ENCODE measurements at places on chromosomes 2 and 18.

DNA sequence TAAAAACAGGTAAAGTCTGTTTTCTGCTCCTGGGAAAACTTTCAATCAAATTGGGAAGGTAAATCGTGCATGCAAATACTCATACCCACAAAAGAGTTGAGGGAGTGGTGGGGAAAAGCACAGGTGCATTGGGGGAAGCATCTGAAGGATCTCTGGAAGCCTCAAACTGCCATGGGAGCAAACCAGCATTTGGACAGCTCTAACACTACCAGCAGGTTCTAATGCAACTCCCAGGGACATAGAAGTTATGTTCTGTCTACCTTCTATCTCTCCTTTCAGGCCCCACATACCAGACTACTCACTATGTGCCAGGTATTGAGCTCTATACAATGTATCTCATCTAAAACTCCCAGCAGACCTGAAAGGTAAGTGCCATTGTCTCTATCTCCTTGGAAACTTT lies 933.7 kb downstream of the NRXN1 start:
- DNase-seq: no peak

- peak; percentile 55 for DNase-seq
Measured at GRCh38 chr2:168247341-168248261, at the start of gene STK39. TSS of gene STK39 (minus strand) at chr2:168247595. CDS start at chr2:168247435, 160 bp downstream.

DNA sequence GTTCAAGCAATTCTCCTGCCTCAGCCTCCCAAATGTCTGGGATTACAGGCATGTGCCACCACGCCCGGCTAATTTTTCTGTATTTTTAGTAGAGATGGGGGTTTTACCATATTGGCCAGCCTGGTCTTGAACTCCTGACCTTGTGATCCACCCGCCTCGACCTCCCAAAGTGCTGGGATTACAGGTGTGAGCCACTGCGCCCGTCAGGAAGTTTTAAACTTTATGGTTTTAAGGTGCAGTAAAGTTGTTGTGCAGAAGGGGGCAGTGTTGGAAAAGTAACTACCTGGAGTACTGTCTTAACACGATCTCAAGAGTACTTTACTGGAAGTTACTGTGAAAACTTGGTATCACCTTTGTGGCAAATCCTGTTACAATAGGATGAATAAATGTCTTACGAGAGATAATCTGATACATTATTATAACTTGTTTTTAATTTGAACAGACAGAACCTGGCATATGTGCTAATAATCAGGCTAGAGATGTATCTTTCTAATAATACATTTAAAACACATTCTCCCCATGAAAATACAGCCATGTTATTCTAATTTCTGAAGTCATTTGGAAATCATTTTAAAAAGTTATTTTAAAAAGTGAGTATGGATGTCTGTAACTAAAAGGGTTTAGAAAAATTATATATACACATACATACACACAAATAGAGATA lies 10.8 kb downstream of the SPDYA start:
- DNase-seq: peak; percentile 2

DNA sequence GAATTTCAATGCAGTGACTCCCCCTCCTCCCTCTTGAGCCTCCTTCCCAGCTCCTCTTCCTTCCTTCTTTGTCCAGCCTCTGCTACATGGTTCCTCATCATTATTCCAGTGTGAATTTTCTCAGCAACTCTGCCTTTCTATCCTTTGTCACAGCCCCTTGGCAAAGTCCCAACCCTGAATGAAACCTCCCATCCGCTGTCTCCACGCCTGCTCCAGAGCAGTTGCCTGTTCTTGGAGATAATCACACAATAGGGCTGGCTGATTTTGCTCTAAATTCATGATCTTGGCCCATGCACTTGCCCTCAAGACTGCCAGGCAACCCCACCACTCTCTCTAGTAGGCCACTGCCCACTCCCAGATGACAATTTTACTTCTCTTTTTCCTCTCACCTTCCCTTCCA lies 61.4 kb downstream of the BCL2L11 start:
- no peak for DNase-seq

- no peak for DNase-seq
Measured at GRCh38 chr2:20214566-20215182, 10.3 kb downstream of the SDC1 start.

DNA sequence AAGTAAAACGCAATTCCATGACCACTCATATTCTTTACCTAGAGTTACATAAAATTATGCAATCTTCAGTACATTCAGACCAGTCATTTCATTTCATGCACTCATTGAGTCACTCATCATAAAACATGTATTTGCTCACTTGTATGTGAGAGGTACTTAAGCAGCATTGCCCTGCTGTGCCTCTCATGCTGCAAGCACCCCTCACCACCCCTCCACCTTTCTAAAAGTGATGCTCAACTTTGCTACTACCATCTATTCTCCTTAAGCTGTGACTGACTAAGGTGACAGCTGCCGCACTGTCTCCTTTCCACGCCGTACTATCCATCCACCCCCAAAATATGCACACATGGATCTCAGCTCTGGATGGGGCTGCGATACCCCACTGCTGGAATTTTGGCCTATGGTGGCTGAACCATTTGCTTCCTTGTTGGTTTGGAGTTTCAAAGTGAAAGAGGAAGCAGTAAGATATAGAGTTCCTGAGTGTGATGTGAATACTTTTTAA lies 7.2 kb downstream of the ARHGAP25 start:
- no peak for DNase-seq

GRCh38 chr2:234292205-234292961 lies 204.5 kb downstream of the ARL4C start:
- no peak for DNase-seq

- no peak for DNase-seq
Measured at GRCh38 chr2:198347349-198347748, 543.0 kb downstream of the PLCL1 start.

- no peak for DNase-seq
Measured at GRCh38 chr18:48949606-48950535, 894 bp downstream of the SMAD7 start.

- no peak for DNase-seq
Measured at GRCh38 chr2:119523952-119524694, at the start of gene SCTR. TSS of gene SCTR (minus strand) at chr2:119524483. CDS start at chr2:119524226, 257 bp downstream.

DNA sequence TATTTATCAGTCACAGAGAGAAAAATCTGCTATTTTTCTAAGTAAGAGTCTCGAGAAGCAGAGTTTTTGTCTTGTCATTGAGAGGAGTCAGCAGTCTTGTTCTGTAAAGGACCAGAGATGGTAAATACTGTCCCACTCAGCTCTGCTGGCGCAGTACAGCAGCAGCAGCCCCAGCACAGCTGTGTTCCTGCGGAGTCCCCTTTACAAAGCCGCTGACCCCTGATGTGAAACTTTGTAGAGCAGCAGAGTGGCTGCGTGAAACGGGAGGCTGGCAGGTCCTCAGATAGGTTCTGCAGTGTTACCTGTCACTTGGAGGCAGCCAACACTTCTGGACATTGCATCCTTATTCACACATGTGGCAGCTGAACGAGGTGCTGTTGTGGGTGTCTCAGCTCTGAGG lies 45.2 kb downstream of the TMEM185B start:
- no peak for DNase-seq

- DNase-seq: no peak
Measured at GRCh38 chr2:29718076-29718686, 203.2 kb downstream of the ALK start.

DNA sequence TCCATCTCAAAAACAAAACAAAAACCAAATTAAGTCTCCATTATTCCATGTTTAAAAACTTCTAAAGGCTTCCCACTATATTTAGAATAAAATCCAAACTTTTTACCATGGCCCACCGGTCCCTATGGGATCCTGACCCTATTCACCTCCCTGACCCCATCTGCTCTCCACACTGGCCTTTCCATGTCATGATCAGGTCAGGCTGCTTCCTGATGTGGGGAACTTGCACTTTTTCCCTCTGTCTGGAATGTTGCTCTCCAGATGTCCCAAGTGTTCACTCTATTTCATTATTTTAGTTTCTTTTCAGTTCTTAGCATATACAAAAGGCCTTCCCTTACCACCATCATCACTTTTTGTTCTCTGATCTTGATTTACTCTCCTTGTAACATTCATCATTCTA lies 7.5 kb upstream of the MTA3 start:
- DNase-seq: no peak

DNA sequence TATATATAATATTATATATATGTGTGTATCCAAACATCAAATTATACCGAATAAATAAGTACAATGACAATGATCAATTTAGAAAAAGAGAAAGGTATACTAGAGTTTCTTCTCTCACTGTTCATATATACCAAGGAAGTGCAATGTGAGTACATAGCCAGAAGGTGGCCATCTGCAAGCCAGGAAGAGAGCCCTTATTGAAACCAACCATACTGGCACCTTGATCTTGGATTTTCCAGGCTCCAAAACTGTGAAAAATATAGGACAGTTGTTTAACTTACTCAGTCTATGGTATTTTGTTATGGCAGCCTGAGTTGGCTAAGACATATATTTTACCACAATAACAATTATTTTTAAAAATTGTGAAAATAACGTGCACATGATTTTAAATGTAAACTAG lies 1490.2 kb upstream of the SLC39A10 start:
- no peak for DNase-seq

DNA sequence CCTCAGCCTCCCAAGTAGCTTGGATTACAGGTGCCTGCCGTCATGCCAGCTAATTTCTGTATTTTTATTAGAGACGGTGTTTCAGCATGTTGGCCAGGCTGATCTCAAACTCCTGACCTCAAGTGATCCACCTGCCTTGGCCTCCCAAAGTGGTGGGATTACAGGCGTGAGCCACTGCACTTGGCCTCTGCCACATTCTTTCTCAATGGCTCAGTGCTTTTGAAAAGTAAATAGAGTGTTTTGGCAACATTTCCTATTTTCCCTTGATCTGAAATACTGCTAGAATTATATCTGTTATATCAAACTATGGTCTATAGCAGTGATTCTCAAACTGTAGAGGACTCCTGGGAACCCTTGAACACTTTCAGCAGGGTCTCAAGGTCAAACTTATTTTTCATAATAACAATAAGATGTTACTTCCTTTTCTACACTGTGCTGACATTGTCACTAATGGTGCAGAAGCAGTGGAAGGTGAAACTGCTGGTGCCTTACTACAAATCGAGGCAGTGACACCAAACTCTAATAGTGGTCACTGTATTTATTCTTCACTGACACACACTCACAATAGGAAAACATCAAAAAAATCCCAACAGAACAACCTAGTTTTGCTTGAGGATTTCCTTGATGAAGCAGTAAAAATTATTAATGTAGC lies 10.6 kb downstream of the DAW1 start:
- DNase-seq: no peak

GRCh38 chr2:11177871-11178690 lies 22.8 kb downstream of the SLC66A3 start:
- DNase-seq: peak; percentile 5

DNA sequence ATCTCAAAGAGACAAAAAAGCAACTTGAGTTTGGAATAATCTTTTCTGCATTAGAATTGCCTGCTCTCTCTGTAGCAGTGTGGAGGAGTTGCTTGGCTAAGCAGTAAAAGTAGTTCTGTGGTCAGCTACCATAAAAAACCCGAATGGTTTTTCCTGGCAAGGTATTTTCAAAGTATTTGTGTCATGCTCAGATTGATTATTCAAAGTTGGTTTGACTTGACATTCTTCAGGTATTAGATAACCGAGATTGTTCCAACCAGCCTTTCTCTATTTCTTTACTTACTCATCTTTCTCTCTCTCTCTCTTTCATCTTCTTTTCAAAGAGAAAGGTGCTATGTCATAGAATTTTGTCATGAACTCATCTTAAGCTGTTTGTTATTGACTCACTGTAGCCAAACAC lies 404.9 kb downstream of the CPS1 start:
- no peak for DNase-seq

DNA sequence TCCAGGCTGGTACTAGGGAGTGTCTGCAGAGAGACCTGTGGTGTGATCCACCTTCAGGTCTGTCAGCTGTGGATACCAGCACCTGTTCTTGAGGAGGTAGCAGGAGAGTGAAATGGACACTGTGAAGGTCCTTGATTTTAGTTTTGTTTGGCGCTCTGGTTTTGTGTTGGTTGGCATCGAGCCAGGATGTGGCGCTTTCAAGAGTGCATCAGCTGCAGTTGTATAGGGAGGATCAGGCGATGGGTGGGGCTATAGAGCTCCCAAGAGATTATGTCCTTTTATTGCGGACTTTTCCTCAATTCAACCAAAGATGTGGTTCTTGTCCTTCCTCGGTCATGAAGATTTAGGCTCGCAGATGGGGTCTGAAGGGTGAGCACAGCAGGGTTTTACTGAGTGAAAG lies 37.5 kb downstream of the SLC39A10 start:
- DNase-seq: no peak

GRCh38 chr2:130949954-130950353 lies 113.2 kb downstream of the ARHGEF4 start:
- no peak for DNase-seq

GRCh38 chr18:36769172-36769571 lies 59.6 kb downstream of the TPGS2 start:
- DNase-seq: no peak

GRCh38 chr2:230160112-230160660 lies 59.6 kb downstream of the SP110 start:
- no peak for DNase-seq

GRCh38 chr2:80852079-80852807 lies 547.7 kb upstream of the LRRTM1 start:
- DNase-seq: no peak

GRCh38 chr18:79564441-79564840 lies 115.2 kb upstream of the CTDP1 start:
- DNase-seq: no peak

DNA sequence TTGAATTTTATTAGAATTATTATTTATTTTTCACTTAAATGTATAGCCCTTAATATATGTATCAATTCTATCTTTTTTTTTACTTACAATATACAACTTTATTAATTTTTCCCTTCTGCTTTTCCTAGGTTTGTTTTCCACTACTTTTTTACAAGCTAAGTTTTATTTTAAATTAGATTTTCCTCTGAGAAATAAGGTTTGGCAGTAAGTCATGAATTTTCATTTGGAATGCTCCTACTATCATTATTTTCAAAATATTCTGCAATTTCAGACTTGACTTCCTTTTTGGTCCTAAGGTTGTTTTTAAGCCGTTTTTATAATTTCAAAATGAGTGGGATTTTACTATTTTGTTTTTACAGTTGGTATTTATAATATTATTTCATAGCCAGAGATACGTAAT lies 222.8 kb upstream of the PIEZO2 start:
- no peak for DNase-seq

GRCh38 chr2:30280596-30281434 lies 49.5 kb downstream of the LBH start:
- no peak for DNase-seq

DNA sequence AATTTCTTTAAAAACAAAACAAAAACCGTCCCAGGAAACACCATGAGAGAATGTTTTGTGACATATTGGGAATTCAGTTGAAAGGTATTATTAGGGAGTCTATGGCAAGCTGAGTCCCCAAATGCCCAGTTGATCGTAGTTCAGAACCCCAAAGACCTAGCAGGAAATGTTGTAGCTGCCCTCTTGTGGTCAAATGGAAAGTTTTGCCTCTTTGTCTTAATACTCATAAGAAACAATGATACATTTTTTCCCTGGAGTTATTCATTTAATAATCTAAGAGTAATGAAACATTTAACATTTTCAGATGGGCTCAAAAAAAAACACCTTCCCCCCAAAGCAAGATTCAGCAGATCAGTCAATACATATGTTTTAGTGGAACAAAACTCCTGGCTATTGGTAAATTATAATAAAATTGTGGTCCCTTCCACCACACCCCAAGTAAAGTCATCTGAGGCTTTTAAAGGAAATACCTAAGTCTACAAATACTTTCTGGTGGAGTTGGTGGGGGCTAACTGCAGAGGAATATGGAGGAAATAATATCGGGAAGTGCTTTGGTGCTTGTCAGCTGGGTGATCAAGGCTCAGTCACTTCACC lies 37.8 kb upstream of the EFEMP1 start:
- DNase-seq: no peak

All from urinary bladder (tissue), 4 donors.